ENCODE measurements at places on chromosomes 7 and 10.

DNA sequence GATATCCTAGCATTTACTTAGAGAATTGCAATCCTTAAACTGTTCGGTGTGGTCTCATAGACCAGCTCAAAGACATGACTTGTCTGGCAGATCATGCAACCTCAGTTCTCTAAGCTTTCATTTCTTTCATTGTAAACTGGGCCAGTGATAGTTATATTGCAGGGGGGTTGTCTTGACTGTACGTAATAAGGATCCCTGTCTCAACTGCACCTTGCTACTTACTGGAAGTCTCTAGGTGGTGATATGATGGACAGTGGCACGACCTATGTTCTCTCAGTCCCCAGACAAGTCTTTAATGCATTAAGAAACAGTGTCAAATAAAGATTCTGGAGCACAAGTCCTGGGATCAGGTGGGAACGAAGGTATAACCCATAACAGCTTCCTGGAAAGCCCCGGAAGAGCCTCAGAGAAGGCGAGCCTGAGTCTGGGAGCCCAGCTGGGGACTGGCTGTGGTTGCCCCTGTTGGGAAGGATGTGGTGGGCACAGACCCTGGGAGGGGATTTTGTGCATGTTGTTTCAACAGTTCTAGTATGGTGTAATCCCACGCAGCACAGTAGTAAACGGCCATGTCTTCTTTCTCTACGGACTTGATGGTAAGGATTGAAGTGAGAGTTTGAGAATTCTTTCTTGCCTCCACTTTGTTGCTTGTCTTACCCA is 26.0 kb upstream of the TARP start:
- no peak for DNase-seq

DNA sequence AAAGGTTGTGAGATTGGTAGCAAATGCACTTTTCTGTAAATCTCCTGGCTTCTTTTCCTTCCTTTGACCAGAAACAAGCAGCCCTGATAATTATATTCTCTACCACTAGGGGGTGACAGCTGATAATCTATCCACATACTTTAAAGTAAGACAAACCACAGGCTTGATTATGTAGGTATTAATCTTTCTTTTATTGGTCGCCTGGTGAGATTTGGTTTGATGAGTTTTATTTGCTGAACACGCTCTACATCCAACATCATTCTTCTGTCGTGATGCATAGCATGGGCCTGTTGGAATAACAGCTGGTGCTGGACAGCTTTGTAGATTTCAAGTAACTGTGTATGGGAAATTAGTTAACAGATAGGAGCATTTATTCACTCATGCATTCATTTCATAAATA is 63.5 kb downstream of the ZNF365 start:
- DNase-seq, result no peak

DNA sequence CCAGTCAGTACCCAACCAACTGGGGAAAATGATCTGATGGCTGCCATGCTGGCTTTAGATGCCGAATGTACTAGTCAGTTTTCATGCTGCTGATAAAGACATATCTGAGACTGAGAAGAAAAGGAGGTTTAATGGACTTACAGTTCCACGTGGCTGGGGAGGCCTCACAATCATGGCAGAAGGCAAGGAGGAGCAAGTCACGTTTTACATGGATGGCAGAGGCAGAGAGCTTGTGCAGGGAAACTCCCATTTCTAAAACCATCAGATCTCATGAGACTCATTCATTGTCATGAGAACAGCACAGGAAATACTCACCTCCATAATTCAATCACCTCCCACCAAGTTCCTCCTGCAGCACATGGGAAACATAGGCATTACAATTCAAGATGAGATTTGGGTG is 508.9 kb upstream of the NRP1 start:
- no peak for DNase-seq

GRCh38 chr10:110487411-110488331 is 10.0 kb upstream of the DUSP5 start:
- DNase-seq, result no peak

DNA sequence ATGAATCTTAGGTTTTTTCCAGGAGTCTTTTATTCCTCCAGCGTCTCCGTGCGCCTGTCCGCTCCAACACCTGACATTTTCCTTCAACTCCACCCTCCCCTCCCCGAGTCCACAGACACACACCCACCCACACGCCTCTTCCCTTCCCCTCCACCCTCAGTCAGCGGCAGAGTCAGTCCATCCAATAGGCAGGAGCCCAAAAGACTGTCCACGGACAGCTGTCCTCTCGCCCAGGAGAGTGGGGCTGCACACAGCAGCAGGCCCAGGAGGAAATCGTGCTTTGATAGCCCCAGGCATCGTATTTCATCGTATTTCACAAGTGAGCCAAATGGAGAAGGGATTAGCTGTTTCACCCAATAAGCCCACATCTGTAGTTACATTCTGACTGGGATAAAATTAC is 285.1 kb downstream of the ZEB1 start:
- DNase-seq, result no peak

- DNase-seq, result no peak
These were observed 22.1 kb downstream of the ZNF277 start for GRCh38 chr7:112228632-112229031.
